T-cell (primary cell): ENCODE measurements at places on chromosomes 5 and 9. TPM values are rescaled to one million over a fixed set of nuclear protein-coding genes. Genes with fewer than 3 reads are reported as not detected.

CARD6 gene
- total RNA-seq, result 3.1 TPM

CDX1 gene
- 0.23 TPM for total RNA-seq

CCDC112 gene
- 3.0 TPM for total RNA-seq

IL4 gene
- not detected for total RNA-seq

SLC45A2 gene
- not detected for total RNA-seq

THBS4 gene
- total RNA-seq, result 0.53 TPM

RANBP3L gene
- total RNA-seq, result not detected

IRF1 gene
- total RNA-seq, result 252 TPM

CDO1 gene
- not detected for total RNA-seq

KIAA1958 gene
- 4.7 TPM for total RNA-seq

ARL14EPL gene
- total RNA-seq, result not detected

RNF208 gene
- 0.83 TPM for total RNA-seq

P4HA2 gene
- total RNA-seq, result not detected

PCDH1 gene
- 1.4 TPM for total RNA-seq

PCDHA9 gene
- not detected for total RNA-seq

SNX2 gene
- 41.8 TPM for total RNA-seq

RAPGEF1 gene
- total RNA-seq, result 153 TPM

FAXDC2 gene
- 0.43 TPM for total RNA-seq

INSL4 gene
- not detected for total RNA-seq
